Neural progenitor cell (in vitro differentiated cells): ENCODE measurements at places on chromosomes 1 and 21.

DNA sequence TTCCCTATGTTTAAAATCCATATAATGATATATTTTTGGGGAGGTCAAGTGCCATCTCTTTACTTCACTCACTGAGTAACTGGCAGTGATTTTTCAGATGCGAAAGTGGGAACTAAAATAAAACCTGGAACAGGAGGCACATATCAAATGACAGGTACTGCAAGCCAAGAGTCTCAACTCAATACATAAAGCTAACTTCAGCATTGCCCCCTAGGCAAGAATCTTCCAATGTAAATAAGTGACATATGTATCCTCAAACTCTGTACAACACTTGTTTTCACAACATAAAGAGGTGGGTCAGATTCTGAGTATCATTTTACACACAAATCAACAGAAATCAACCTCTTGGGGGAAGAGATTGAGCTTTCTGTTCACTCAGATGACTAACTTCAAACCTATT, 18.1 kb downstream of the DCAF8 start:
- DNase-seq: no peak

GRCh38 chr1:6272868-6273267, 12.0 kb upstream of the GPR153 start:
- DNase-seq: peak; percentile 33

- no peak for DNase-seq
Observed at GRCh38 chr1:16387201-16388188, 20.5 kb downstream of the SZRD1 start.

DNA sequence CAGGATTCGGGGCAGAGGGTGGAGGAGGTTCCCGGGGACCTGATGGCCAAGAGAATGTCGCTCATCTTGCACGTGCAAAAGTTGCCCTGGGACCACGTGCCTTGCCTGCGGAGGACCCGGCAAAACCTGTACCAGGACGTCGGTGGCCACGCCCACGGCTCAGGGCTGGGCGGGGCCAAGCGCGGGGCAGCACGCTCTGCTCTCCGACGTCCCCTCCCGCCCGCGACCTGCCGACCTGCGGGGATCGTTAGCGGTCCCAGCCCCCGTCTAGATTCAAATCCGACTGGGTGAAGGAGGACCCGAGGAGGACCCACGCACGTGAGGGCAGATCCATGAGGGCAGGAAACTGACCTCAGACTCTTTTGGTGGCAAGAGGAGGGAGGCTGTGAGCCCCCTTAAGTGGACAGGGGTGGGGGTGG, at the start of gene C1orf167:
Gene C1orf167 (plus strand): TSS at position 206 of the 419 bp plus-strand sequence. CDS start 2,208 bp downstream, outside the sequence.
- DNase-seq: peak; percentile 72

DNA sequence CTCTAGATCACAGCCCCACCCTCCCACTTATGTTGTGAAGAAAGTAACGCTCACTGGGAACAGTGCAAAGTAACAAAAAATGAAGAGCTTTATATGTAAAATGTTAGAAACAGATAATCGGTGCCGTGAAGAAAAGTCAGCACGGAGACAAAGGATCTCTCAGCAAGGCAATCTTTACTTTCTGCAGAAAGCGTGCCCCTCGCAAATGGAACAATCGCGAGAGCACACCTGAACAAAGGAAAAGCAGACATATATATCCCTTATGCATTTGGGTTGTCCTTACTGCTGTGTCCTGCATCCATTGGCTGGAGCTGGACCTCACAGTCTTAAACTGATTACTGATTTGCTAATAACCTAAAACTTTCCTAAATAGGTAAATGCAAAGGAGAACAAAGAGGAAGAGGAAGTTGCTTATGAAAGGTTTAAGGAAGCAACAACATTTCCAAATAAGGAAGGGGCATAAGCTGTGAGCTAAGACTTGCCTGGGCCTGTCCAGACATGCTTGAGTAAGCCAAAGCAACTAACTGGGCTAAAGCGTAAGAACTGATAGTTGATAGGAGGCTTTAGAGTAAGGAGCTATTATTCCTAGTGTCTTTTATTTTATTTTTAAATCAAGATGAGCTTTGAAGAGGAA, 89.7 kb downstream of the GTF2B start:
- DNase-seq: no peak

- no peak for DNase-seq
Observed at GRCh38 chr1:64060611-64061302, 142.7 kb upstream of the UBE2U start.

DNA sequence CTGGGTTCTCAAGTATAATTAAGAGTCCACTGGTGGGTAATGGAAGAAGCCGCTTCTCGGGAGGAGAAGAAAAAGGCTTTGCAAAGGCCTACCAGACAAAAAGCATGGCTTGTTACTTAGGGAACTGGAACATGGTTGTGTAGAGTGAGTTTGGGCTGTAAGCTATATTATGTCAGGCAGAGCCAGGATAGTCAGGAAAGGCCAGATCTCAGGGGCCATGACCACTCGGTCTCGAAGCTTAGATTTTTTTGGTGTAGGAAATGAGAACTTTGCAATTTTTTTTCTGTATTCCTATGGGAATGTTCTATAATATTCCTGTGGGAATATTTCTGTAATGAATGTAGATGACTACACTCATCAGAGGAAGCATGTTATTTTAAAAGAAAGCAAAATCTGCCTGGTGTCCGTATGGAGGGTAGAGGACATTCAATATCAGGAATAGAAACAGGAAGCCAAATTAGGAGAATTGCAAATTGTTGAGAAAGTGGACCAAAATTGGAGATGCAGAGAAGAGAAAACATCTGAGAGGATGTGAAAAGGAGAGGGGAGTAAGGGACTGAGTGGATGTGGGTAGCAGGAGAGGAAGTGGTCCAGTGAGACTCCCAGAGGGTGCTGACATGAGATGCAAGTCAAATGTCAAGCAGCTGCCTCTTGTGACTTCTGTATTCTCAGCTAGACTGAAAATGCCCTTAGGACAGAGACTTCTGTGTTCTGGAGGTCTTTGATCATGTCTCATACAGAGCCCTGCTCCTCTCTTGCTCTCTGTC, 45.2 kb upstream of the HAO2 start:
- DNase-seq: no peak

DNA sequence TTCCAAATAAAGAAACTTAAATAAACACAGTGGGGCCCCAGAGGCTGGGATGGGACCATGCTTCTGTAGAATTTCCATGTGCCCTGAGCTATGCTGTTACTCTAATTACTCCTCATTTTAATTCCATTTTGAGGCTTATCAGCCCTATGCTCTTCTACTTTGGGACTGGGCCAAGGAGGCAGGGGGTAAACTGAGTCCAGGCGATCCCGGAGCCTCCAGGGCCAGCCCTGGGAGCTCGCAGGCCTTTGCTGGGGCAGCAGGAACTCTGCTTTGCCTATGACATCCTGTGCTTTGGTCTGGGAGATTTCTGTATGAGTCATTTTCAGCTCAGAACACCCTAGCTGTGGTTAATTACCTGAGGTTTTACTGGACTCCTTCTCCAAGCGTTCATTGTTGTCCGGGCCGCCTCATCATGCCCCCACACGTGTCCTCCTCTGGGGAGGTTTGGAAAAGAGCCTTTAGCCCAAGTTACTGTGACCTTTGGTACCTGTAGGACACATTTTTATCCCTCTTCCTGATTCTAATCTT, 95.7 kb downstream of the RHOU start:
- no peak for DNase-seq

- DNase-seq: no peak
Observed at GRCh38 chr1:6287029-6287428, 26.1 kb upstream of the GPR153 start.

DNA sequence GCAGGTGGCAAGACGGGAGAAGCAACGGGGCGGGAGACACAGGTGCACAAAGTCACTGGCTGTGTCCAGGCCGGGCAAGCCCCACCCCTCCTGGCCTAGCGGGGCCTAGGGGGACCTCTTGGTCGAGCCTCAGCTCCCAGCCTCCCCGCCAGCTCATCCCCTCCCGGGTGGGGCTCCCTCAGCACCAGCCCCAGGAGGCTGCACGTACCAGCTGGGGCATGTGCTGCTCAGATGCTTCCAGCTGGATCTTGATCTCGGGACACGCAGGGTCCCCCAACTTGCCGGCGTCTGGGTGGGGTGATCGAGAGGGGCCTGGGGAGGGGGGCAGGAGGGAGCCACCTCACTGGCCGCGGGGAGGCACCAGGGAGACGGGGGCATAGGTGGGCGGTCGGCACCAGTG, 71.4 kb downstream of the RAP1GAP start:
- DNase-seq: no peak

DNA sequence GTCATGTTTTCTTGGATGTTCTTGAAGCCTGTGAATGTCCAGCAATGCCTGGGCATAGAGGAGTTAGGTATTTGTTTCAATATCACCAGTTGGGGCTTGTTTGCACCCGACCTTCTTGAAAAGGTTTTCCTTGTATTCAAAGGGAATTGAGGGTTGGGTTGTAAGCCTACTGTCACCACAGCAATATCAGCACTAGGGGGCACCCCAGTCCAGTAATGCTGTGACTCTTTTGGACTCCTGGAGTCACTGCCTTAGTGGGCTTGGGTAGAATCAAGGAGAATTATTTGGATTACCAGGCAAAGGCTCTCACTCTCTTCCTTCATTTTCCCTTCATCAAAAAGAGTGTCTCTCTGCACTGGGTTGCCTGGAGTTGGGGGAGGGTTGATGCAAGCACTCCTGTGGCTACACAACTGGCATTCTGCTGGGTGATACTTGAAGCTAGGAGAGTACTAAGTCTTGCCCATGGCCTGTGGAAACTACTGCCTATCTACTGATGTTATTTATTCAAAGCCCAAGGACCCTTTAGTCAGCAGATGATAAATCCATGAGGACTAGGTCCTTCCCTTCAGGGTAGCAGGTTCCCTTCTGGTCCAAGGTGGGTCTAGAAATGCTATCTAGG, 34.5 kb downstream of the OR10R2 start:
- peak; percentile 77 for DNase-seq

DNA sequence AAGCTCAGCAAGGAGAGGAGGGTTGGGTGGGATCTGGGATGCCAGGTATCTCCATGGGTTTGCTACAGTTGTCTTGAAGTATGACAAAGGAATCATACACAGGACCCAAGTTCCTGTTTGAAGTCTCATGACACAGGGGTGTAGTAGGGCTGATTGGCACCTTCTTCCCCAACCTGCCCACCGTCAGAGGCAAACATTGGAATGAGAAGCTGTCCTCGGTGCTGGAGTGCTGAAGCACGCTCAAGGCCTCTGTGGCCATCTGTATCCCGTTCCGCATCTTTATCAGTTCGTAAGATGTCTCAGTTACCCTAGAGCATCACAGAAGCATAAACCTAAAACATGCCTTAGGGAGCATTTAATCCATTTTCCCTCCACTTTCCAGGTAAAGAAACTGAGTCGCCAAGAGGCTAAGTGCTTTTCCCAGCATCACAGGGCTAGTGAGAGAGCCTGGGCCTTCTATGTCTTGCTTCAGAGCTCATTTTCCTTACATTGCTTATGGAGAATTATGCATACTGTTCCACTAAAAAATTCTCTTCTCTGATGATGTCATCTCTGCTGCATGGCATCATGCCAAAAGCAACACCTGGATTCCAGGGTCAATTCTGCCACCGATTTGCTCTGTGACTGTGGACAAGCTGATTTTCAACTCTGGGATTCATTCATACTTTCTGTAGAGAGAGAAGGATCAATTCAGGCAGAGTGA, 34.2 kb downstream of the VWA5B1 start:
- no peak for DNase-seq

- no peak for DNase-seq
Observed at GRCh38 chr1:3031401-3032221, 10.3 kb downstream of the ACTRT2 start.

- no peak for DNase-seq
Observed at GRCh38 chr1:14649976-14650375, 51.5 kb downstream of the KAZN start.

GRCh38 chr1:242065813-242066212, 66.9 kb upstream of the MAP1LC3C start:
- DNase-seq: no peak

DNA sequence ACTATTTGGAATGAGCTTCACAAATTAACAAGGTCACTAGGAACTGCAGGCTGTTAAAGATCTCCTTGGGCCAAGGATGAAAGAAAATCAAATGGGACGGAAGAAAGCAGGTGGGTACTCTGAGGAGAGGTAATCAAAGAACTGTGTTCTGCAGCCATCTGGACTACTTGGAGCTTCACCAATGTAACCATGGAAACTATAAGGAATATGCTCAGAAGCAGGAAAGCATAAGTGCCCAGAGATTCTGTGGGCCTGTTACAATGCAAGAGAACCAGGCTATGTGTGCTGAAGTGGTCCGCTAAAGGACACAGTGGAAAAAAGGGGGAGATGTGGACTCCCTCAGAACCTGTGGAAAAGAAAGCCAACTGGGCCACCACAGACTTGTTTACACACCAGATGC, 238.5 kb downstream of the PTGER3 start:
- no peak for DNase-seq

- DNase-seq: no peak
Observed at GRCh38 chr1:160781186-160781766, 14.7 kb upstream of the LY9 start.

- DNase-seq: peak; percentile 55
Observed at GRCh38 chr1:108862017-108862610, 5.2 kb upstream of the AKNAD1 start.

DNA sequence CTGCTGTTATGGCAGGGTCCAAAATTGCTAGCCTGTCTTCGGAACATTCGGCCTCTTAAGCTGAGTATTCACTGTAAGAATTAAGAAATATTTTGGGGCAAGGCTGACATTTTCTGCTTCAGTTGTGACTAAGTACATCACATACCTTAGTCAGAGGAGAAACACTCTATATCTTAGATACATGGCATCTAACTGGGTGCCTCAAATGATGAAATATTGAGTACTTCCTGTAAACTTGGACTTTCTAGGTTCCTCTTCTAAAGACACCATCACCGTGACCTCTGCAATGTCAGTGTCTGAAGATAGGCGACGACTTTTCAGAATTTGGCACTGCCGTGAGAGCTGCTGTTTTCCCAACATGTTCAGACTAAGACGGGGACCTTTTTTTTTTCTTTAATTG, 65.6 kb downstream of the PCBP3 start:
- no peak for DNase-seq

GRCh38 chr1:214017191-214017982, 29.6 kb downstream of the PROX1 start:
- peak; percentile 37 for DNase-seq

DNA sequence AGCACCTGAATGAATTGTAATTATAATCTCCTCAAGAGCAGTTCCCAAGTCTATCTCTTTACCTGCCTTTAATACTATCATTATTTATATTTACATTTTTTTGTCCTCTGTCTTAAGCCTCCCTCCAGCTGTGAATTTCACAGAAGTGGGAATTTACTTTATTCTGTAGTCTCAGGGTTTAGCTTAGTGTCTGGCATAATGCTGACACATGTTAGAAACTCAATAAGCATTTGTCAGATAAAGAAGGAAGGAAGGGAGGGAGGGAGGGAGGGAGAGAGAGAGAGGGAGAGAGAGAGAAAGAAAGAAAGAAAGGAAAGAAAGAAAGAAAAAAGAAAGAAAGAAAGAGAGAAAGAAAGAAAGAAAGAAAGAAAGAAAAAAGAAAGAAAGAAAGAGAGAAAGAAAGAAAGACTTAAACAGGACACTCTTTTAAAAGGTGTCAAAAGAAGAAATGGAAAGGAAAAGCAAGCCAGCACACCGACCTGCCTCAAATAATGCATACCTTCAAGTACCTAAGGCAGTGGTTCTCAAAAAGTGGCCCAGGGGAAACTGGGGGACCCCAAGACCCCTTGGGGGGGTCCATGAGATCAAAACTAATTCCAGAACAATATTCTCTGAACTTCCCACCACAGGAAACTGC, 1.8 kb upstream of the PGLYRP4 start:
- DNase-seq: no peak

- DNase-seq: no peak
Observed at GRCh38 chr1:216281757-216282156, 141.5 kb downstream of the USH2A start.
